ENCODE measurements at places on chromosomes 2 and 18.

- no peak for DNase-seq
These were observed 407.0 kb upstream of the KCNJ3 start for GRCh38 chr2:154291511-154291910.

GRCh38 chr2:9030190-9030589 lies 26.7 kb upstream of the MBOAT2 start:
- no peak for DNase-seq

- DNase-seq = no peak
These were observed 155.0 kb downstream of the EIPR1 start for GRCh38 chr2:3222636-3223035.

DNA sequence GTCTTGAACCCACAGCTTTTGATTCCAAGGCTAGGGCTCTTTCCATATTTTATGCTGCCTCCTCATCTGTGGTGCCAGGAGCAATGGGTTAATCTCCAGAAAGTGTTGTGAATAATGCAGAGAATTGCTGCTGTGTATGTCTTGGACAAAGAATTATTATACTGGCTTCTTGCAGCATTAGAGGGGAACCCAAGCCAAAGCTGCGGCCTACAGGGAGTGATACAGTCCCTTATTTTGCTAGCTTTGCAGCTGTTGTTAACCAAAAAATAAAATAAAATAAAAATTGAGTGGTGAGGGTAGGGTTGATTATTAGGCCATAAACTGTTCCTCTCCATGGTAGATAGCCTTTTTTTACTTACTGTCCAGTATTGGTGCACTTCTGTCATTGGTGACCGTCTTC lies 16.7 kb downstream of the WIPF1 start:
- DNase-seq = no peak

DNA sequence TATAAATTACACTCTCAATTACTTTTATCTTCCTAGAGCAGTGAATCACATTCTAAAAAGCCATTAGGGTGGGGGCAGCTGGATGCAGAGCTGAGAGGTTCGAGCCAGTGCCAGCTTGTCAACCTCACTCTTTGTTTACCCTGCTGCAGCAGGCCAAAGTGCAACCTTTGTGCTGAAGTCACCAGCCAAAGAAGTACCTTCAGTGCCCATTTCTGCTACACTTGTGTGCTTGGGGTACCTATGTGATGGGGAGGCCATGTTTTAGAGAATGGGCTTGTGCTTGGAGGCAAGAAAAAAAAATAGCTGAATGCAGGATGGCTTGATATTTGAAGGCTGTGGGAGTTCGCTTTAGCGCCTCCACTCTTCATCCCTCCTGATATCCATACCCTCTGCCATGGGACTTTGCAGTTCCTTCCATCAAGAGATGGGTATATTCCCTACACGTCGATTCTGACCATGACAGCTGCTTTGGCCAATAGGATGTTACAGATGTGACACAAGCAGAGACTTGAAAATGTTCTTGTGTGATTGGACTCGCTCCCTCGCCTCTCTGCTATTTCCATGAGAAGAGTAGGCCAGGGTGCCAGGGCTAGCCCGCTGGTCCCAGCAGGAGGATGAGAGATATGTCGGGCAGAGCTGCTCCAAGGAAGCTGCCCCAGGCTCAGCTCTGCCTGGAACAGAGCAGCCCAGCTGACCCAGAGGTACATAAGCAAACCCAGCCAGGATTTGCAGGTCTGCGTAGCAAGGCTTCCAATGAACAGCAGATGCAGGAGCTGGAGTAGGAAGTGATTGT lies 12.7 kb upstream of the FZD5 start:
- no peak for DNase-seq

DNA sequence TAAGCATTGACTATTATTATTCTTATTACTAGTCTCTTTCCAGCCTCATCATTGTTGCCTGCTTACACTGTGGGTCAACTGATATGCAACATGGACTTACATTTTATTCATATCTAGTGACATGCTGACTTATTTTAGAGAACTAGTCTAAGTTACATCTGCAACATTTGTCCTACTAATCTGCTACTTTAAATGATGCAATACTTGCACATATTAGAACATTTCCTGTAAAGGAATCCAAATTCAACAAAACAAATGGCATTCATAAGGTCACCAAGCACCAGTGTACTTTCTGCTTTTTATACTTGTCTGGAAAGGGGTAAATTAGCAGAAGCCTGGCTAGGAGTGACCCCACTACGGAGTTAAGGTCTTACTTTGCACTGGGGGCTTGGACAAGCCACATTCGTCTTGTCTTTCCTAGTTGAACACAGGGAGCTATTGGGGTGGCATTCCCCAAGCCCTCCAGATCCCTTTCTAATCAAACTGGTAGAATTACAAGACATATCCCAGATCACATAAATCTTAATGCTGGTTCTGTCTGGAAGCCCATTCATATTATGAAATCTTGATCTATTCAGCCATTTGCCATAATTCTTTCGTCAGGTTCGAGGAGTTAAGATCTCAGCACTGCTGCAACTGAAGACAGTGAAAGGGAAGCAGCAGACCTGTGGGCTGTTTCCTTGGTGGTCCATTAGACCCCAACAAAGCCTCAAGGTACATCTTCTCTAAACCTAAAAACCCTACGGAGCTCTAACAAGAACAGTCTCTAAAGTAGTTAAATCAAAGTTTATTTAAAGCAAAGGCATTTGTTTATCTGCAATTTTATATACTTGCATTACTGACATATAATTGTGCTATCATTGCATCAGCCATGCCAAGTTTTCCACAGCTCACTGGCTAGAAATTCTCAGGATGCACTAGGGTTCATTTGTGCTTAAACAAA lies 49.9 kb upstream of the RTN4 start:
- no peak for DNase-seq

GRCh38 chr18:57077005-57077765 lies 69.7 kb upstream of the BOD1L2 start:
- DNase-seq = no peak

DNA sequence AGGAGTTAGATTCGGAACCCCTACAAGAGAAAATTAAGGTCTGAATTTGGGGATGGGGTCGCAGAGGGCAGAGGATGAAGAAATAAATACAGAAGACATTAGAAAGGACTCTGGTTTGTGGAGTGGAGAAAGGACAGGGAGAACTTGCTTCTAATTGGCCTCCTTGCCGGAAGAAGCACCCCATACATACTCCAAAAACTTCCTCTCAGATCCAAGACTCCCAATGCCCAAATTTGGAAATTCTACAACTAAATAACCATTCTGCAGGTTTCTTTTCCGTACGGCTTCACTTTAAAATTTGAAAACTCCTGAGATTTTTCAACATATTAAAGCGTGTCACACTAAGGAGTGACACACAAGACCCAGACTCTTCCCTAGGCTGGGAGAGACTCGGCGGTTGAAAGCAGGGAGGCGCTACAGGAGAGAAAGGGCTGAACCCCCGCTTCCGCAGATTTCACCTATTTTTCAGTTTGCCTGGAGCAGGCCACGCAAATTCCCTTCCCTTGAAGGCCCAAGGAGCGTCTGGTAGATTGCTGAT lies 478 bp downstream of the CLHC1 start:
- DNase-seq = no peak

DNA sequence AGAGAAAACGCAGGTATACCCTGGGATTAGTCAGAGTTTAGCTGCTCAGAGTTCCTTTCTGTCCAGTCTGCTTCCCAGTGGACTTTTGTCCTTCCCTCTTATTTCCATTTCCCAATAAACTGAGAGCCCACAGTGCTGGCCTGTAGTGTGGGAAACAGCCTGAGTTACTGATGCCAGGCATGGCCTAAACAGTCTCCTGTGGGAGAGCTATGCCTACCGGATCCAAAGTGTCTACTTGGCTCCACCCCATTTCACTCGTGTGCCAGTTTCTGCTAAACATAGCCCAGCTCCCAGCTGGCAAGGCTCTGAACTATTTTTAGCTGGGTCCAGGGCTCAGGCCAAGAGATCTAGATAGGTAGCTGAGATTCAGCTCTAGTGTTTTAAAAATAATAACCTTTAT lies 15.6 kb upstream of the PPP1CB start:
- no peak for DNase-seq

GRCh38 chr18:63098018-63098981 lies 221.3 kb downstream of the BCL2 start:
- DNase-seq = no peak

GRCh38 chr2:191341436-191341835 lies 96.2 kb downstream of the MYO1B start:
- DNase-seq = no peak

GRCh38 chr2:45330108-45330507 lies 281.0 kb downstream of the SRBD1 start:
- DNase-seq = no peak

DNA sequence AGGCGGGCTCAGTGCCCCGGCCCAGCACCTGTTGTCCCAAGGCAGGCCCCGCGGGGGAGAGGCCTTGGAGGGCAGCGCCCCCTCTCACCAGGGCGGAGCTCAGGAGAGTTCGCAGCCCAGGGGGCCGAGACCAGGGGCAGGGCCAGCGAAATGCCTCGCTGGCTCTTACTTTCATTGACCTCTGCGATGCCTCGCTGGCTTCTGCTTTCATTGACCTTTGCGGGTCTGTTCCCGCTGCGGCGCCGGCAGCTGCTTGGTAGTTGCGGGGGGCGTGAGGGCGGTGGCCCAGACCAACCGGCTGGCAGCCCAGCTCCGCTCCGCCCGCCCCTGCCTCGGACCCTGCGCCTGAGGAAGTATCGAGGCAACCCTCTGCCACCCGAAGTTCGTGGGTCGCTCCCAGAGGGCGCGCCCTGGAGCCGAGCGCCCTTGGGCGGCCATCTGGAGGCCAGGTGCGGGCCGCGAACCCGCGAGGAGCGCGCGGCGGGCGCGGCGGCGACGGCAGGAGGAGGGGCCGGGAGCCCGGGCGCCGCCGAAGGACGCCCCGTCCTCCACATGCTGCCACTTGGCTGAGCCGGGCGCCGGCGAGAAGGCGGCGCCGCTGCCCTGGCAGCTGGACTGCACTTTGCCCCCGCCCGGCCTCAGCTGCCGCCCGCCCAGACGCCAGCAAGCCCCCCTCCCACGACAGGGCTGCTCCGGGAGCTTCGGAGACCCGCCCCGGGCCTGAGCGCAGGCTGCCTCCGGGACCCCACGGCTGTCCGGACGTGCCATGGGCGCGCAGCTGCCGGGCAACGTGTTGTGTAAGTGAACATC lies 118.0 kb upstream of the MSTN start:
- DNase-seq = no peak

GRCh38 chr2:205656941-205657340 lies 25.4 kb upstream of the NRP2 start:
- no peak for DNase-seq

DNA sequence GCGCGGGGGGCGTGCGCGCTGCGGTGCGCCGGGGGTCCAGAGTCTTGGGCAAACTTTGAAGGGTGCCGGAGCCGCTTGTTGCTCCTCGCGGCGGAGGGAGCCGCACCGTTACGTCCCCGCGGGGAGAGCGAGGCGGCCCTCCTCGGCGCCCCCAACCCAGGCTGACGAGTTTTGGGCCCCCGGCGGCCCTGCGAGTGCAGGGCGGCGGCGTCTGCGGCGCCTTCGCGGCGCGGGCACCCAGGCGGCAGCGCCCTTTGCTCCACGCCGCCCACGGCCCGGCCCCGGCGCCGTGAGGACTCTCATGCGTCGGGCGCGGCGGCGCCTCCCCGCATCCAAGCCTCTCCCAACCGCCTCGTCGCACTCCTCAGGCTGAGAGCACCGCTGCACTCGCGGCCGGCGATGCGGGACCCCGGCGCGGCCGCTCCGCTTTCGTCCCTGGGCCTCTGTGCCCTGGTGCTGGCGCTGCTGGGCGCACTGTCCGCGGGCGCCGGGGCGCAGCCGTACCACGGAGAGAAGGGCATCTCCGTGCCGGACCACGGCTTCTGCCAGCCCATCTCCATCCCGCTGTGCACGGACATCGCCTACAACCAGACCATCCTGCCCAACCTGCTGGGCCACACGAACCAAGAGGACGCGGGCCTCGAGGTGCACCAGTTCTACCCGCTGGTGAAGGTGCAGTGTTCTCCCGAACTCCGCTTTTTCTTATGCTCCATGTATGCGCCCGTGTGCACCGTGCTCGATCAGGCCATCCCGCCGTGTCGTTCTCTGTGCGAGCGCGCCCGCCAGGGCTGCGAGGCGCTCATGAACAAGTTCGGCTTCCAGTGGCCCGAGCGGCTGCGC lies 814 bp downstream of the FZD7 start:
- DNase-seq = no peak

GRCh38 chr18:73409242-73409641 lies 541.5 kb upstream of the NETO1 start:
- DNase-seq = no peak

GRCh38 chr18:44323125-44323524 lies 357.6 kb upstream of the SETBP1 start:
- no peak for DNase-seq

- no peak for DNase-seq
These were observed 317.4 kb downstream of the NBAS start for GRCh38 chr2:15243762-15244161.

DNA sequence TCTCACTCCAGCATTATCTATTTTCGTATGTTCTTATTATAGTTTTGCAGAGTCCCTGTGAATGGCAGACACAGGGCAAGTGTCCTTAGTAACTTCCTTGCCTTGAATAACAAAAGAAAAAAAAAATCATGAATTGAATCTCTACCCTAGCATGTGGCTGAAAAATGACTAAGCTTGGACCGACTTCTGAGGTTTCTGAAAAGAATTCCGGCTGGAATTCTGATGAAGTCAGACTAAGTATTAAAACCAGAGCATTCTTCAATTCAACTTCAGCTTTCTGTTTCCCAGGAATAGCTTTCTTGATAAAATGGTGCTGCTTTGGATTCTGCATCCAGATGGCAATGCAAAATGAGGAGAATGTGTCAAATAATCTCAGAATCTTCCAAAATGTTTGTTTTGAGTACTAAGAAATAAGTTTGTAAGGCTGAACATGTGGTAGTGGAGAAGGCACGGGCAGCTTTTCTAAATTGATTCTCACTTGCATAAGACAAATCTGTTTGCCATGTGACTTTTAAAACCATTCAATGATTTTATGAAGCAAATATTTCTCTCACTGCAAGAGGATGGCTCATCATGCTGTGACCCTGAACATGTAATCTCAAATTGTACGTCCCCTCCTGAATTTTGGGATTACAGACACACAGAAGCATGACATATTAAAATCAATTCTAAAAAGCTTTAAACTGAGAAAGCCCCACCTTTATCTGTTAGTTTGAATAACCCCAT lies 1462.8 kb upstream of the LRRTM1 start:
- no peak for DNase-seq

GRCh38 chr2:238158018-238158508 lies 707 bp upstream of the ERFE start:
- no peak for DNase-seq

All from NCI-H1092 (cell line).